ENCODE measurements at places on chromosomes 11 and 22.

DNA sequence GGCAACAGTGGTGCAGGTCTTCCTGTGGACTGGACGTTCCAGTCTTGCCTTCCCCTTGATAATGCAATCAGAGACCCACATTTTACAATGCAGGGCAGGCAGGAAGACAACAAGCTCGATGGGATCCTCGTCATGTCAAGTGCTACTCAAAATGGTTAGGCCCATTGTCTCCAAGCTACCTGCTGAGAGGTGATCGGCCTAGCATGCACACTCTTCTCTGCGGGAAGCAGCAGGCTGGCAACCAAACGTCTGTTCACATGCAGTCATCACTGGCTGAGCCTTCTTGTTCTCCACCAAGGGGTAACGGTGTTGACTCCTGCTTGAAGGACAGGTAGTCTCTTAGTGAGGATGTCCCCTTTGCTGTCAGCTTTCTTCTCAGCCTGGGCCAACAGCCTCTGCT is 25.5 kb upstream of the CD82 start:
- DNase-seq, result peak; percentile 72

GRCh38 chr11:9701799-9702198 is 37.9 kb downstream of the SWAP70 start:
- DNase-seq, result no peak

GRCh38 chr22:26718905-26719304 is 61.5 kb downstream of the MIAT start:
- DNase-seq, result no peak

DNA sequence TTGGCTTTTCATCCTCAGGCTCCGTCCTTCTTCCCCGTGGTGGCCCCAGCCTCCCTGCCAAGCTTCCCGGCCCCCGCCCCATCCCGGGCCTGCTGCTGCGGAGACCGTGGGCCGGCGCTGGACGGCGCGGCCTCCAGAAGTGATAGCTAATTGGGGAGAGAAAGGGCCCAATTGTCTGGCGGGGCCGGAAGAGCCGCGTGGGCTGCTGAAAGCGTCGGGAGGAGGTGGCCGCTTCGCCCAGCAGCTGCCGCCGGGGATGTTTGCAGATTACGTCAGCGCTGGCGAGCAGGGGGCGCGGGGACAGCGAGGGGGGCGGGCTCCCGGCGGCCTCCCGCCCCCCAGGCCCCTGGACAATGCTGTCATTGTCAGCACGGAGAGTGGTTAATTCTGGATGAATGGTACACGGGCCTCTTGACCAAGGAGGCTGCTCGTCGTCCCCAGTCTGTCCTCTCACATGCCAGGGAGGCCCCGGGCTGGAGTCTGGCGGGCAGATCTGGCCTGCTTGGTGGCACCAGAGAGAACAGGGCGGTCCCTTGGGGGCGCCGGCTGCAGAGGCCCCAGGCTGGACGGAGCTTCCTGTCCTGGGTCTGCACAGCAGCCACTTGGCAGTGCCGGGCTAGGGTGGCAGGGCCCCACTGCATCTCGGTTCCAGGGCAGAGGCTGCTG is 1.6 kb downstream of the SMIM38 start:
- DNase-seq, result peak; percentile 84

DNA sequence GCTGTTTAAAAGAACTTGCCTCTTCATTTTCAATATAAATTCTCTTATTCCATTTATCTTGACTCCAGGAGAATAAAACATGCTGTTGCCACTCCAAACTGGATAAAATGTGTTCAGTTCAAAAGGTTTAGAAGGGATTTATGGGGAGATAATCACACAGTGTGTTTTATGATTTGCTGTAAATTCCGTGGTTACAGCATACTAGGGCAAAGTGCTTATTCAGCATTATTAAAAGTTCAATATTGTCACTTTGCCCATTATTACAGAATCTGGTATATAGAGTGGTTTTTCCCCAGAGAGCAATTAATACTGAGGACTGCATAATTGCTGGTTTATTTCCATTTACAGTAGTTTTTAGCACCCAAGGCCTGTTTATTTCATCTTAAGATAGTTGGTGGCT is 780.9 kb upstream of the RAG2 start:
- DNase-seq, result no peak

- DNase-seq, result no peak
Measured at GRCh38 chr11:102419181-102419580, 33.4 kb downstream of the TMEM123 start.

DNA sequence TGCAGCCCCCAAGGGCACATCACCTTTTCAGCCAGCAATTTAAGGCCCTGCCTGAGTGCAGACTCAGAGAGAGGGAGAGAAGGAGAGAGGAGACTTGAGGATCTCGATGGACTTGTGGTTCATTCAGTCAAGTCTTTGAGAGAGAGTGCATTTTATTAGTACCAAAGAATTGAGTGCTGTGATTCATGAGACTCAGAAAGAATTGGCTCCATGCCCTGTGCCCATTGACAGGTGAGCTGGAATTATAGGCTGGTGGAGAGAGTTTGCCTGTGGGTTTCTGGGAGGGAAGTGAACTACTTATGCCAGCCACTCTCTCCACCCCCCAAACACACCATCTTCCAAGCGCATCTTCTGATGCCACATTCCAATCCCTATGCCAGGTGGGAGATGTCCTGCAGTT is 236.8 kb downstream of the MN1 start:
- no peak for DNase-seq

GRCh38 chr22:38097058-38097457 is 13.1 kb upstream of the SLC16A8 start:
- DNase-seq, result no peak

- no peak for DNase-seq
Measured at GRCh38 chr11:69770540-69770939, 4.6 kb downstream of the FGF4 start.

DNA sequence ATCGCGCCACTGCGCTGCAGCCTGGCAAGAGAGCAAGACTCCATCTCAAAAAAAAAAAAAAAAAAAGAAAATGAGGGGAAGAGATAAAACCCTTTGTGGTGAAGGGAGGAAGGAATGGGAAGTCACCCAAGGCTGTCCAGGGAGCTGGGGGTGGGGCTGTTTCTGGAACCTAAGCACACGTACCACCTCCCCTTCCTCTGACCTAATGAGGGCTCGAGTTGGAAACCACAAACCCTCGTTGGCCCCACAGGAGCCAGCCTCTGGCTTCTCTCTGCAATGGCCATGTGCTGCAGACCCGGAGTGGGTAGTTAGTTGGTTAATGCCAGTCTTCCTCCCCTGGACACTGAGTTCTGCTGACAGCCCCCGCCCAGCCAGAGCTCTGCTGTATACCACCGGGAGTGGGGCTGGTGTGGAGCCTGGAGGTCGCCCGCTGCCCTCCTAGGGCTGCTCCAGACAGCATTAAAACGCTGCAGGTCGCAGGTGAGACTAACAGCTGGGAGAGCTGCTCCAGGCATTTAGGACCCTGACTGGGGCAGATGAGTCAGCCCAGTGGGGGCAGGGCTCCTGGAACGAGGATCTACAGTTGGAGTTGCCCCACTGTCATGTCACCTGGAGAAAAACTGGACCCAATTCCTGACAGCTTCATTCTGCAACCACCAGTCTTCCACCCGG is at the start of gene LGALS12:
TSS of gene LGALS12 (plus strand) at position 228 of the 672 bp plus-strand sequence. CDS start at position 603, 375 bp downstream.
- DNase-seq, result no peak

GRCh38 chr22:21865041-21865440 is 2.4 kb downstream of the MAPK1 start:
- DNase-seq, result no peak

GRCh38 chr11:93520726-93521509 is 22.3 kb downstream of the SMCO4 start:
- DNase-seq, result no peak

GRCh38 chr11:67265633-67266448 is 432 bp upstream of the GRK2 start:
- peak; percentile 43 for DNase-seq

DNA sequence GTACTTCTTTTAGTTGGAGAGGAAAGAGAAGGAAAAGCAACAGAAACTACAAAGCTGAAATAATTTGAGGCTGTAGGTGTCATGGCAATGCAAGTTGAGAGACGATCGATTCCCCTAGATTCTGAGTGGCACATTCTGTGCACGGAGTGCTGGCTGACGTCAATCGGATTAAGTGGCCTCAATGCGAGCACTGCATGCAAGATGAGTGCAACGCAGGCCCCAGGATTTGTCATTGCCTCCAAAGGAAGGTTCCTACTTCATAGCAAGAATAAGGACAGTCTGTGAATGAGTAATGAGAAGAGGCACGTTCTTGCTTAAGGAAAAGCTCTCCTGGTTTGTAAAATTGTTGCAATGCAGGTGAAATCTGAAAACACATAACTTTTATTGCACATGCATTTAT is 892.4 kb downstream of the KCNA4 start:
- DNase-seq, result no peak

DNA sequence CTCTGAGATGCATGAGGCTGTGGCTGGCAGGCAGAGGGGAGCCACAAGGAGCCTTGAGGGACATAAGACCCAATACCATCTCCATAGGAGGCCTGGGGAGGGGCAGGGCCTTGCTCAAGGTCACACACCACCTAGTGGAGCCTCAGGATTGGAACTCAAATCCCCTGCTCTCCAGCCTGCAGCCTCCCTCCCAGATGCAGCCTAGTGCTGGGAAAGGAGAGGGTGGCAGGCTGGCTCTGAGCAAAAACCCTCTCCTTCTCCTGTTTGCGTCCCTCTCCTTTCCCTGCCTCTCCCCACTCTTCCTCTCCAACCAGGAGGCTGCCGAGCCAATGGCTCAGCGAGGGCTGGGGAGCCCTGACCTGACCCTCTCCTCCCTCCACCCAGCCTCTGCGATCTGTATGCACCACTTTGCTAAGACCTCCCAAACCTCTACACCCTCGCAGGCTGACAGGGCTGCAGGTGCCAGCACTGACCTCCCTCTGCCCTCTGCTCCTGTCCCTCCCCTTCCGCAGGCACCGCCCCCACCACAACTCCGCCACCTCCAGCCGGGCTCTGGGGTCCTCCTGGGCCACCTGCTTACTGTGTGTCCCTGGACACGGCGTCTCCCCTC is 14.7 kb downstream of the IGLL1 start:
- DNase-seq, result no peak

DNA sequence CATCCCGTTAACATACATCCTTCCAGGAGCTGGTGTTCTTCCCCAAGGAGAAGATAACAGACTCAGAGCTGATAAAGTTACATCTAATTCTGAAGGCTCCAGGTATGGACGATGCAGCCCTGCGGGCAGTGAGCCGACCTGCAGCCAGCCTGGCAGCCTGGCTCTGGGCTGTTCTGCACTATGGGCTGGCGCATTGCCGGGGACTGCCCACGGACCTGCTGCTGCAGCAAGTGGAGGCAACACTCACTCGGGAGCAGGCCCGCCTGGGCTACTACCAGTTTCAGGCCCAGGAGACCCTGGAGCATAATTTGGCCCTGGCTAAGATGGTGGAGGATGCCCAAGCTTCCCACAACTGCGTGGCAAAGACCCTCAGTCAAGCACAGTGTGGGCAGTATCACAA is 39.7 kb downstream of the RRP8 start:
- DNase-seq, result no peak

DNA sequence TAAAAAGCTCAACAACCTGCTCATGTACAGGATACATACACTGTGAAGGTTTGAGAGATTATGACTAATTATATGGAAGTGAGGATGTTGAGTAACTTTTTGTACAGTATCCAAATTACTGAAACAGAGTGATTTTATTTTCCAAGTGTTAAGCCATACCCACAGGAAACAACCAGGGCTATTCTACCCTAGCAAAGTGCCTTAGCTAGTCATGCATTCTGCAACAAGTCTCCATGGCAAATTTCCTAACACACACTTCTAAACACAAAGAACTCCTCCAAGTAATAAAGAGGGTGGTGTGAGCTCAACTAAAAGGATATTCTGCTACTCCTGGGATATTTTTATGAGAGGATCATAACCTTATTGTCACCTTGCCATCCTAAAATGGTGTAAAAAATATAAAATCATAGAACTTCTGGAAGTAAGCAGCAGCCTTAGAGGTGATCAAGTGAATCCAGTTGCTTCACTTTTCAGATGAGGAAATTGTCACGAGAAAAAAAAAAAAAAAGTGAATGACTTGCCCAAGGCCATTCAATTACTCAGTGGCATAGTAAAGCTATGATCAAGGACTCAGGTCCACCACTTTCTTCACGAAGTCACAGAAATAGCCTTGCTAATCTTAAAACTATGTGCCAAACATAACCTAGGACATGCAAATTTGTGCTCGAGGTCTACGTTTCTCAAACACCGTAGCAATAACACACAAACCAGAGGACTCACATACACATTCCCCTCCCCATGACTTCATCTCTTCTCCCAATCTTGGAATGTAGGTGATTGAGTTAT is 4.2 kb downstream of the LGR4 start:
- no peak for DNase-seq

DNA sequence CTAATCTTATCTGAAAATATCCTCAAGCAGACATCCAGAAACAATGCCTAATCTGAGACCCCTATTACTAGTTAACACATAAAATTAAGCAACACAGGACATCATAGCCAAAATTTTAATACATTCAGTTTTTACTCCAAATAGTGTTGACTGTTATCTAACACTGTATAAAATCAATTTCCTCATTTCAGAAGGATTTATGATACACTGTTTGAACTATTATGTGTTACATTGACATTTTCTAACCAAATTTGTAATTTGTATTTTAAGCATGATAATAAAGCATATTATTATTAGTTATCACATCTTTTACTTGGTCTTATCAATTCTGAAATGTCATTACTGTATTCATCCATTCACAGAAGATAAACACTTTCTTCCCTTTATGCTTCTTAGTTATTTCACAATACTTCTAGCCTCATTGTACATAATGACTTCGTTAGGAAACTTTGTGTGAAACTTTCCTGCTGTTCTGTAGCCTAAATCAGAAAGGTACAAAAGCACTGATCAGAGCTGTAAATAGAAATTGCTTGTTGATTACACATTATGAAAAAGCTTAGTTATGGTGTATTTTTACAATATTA is 1248.9 kb downstream of the JRKL start:
- DNase-seq, result no peak

DNA sequence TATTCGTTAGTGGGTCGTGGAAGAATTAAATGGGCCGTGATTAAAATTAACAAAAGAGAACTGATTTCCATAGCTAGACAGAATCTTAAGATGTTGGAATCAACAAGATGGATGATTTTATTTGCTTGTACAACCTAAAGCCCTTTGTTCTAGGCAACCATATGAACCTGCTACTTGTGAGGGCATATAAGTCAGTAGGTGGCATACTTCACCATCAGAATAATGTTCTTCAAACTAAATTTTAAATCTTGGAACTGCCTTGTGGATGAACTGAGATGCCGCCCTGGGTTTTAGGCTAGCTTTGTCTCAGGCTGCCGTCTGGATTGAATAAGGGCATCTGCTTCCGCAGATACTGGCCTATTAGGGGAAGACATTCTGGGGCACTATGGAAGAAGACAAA is 40.9 kb downstream of the CSRP3 start:
- no peak for DNase-seq

GRCh38 chr22:50486561-50487289 is at the start of gene MIOX:
TSS of gene MIOX (plus strand) at chr22:50486859. CDS start at chr22:50486898, 39 bp downstream.
- no peak for DNase-seq
